ENCODE measurements at places on chromosomes 7 and 10. TPM values are rescaled to one million over a fixed set of nuclear protein-coding genes. Genes with fewer than 3 reads are reported as not detected.

Gene PTEN
- total RNA-seq = 73.7 TPM

Gene AKR1E2
- 0.92 TPM for total RNA-seq

Gene NODAL
- total RNA-seq = not detected

DNA sequence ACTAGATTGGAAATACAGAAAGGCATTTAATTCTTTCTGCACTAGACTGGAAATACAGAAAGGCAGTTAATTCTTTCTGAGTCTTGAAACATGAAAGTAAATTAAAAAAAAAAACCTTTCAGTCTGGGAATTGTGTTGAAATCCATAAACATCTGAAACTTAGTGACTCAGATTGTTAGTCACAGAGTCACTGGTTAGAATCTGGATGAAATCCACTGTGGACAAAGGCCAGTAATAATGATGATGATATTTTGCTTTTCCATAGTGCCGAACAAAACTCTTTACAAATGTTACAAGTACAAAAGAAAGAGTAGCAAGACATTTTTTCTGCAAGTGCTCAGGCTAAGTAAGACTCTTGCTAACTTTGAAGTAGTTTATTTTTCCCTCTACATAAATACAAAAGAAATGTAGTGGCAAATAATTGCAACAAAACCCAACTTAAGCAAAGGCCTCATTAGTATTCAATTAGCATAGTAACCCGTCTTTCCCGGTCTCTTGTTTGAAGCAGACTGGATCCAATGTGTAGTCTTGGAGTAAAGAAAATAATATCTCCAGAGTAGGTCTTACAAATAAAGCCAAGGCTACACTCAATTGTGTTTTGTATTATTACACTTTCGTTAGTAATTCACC, 5.8 kb upstream of the PRTFDC1 start:
- no peak overlapping the region for H3K27ac ChIP-seq
- H3K4me1 ChIP-seq = no peaks in the 10 kb centered on the region
- DNase-seq = no peak
- no peak overlapping the region for H3K4me3 ChIP-seq

- no peak overlapping the region for H3K27ac ChIP-seq
- no peaks in the 10 kb centered on the region for H3K36me3 ChIP-seq
- H3K27me3 ChIP-seq = no peaks in the 10 kb centered on the region
- H3K4me1 ChIP-seq = no peaks in the 10 kb centered on the region
Observed at GRCh38 chr7:68511281-68511680, 1087.0 kb upstream of the AUTS2 start.

DNA sequence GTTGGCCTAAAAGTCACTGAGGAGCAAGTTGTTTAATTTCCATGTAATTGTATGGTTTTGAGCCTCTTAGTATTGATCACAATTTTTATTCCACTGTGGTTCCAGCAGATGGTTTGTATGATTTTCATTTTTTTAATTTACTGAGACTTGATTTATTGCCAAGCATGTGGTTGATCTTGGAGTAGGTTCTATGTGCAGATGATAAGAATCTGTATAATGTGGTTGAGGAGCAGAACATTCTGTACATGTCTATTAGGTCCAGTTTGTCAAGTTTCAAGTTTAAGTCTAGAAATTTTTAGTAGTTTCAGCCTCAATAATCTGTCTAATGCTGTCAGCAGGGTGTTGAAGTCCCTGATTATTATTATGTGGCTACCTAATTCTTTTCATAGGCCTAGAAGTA, 22.7 kb upstream of the ZWINT start:
- H3K27ac ChIP-seq = no peak overlapping the region
- H3K4me3 ChIP-seq = no peak overlapping the region
- no peaks in the 10 kb centered on the region for H3K27me3 ChIP-seq
- H3K36me3 ChIP-seq = no peaks in the 10 kb centered on the region
- H3K4me1 ChIP-seq = no peaks in the 10 kb centered on the region
- DNase-seq = no peak

DNA sequence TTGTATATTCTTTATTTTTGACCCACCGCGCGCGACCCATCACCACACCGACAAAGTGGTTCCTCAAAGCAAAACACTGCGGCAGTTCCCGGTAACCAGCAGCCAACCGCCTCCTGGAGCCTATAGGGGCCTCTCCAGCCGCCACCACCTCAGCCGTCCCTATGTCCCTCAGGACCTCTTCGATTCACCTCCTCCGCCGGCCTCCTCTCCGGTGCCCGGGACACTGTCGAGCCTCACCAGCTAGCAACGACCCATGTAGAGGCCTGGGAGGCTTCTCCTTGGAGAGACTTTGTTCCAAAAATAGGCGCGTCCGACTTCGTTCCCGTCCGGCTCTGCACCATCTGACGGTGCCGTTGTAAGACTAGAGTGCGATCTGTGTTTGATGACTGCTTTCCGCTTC, 158.8 kb downstream of the HGF start:
- no peak overlapping the region for H3K4me3 ChIP-seq
- H3K27ac ChIP-seq = no peak overlapping the region
- no peak for DNase-seq
- no peaks in the 10 kb centered on the region for H3K36me3 ChIP-seq

GRCh38 chr7:132002343-132002968, 446.0 kb upstream of the PODXL start:
- H3K4me1 ChIP-seq = no peaks in the 10 kb centered on the region
- no peaks in the 10 kb centered on the region for H3K36me3 ChIP-seq
- no peak for DNase-seq
- H3K27me3 ChIP-seq = no peaks in the 10 kb centered on the region
- H3K27ac ChIP-seq = no peak overlapping the region

- H3K4me3 ChIP-seq = no peak overlapping the region
- no peaks in the 10 kb centered on the region for H3K27me3 ChIP-seq
- H3K27ac ChIP-seq = no peak overlapping the region
- DNase-seq = no peak
- no peaks in the 10 kb centered on the region for H3K36me3 ChIP-seq
Observed at GRCh38 chr7:94272821-94273583, 121.7 kb upstream of the COL1A2 start.

- DNase-seq = peak; percentile 77
- peak overlapping the region; percentile 74 for H3K4me3 ChIP-seq
- H3K27me3 ChIP-seq = no peaks in the 10 kb centered on the region
Observed at GRCh38 chr10:62817766-62818425, 1.7 kb upstream of the EGR2 start.

- DNase-seq = no peak
- H3K27me3 ChIP-seq = no peaks in the 10 kb centered on the region
- peaks cover 4% of the 10 kb centered on the region for H3K4me1 ChIP-seq
- H3K4me3 ChIP-seq = no peak overlapping the region
Observed at GRCh38 chr7:66542528-66543269, 86.0 kb upstream of the KCTD7 start.
